ENCODE measurements at places on chromosomes 3 and 15.

DNA sequence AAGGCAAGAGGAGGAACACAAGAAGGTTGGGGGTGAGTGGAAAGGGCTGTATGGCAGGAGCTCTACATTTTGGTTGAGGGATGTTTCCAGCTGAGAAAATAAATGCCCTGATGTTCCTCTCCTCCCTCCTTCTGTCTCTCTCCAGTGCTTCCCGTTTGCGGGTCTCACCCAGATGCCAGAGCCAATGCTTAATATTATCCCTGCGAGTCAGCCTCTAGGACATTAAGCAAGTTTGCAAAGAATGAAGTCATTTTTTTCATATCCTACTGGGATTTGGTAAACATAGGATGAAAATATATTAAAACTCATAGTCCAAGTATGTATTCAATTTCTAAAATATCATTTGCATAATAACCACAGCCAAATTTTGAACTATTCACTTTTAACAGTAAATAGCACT lies 295.9 kb downstream of the CADM2 start:
- no peak for DNase-seq

GRCh38 chr3:127455541-127456450 lies 134.7 kb downstream of the TPRA1 start:
- peak; percentile 9 for DNase-seq

DNA sequence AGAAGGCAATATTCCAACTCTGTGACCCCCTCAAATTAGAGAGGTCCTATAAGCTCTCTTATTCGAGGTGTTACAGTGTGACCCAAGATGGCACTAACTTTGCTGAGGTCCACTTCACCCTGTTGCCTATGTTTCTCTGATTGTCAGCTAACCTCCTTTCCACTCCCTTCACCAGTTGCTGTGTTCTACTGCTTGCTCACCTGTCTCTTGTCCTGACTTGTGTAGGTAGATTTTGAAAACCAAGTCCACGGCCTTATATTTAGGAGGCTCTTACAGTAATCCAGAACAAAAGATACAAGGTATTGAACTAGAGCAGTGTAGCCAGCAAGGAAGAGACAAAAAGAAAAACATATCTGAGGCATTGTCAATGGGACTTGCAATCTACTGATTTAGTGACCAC lies 20.1 kb upstream of the GSK3B start:
- DNase-seq = no peak

DNA sequence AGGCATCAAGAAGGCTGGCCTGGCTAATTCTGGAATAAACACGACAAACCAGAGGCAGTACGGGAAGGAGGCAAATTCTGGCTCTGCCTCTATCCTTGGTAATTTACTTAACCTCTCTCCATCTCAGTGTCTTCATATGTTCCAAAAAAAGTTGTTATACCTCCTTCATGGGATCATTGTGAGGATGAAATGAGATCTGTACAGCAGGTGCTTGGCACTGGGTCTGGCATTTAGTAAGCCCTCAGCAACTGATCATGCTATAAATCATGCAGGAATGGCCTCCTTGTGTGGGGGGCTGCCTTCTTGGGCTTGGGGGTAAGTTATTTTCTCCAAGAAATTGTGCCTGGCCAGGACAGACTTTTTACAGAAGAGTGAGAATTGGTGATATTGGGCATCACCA lies 38.3 kb upstream of the TRA2B start:
- DNase-seq = no peak

- DNase-seq = no peak
Measured at GRCh38 chr3:134697830-134698689, 47.2 kb upstream of the KY start.

Data from hematopoietic multipotent progenitor cell treated with erythropoietin and hydrocortisone succinate and interleukin-3 and kit ligand, for 15 days (in vitro differentiated cells).